Foreskin melanocyte (primary cell): ENCODE measurements at places on chromosomes 4 and X.
A peak's percentile ranks its signal among the peaks of the same experiment; 100 is the strongest.

GRCh38 chr4:25773358-25773757 lies 89.4 kb downstream of the SEL1L3 start:
- DNase-seq: no peak

GRCh38 chr4:123299212-123299691 lies 97.3 kb upstream of the SPRY1 start:
- DNase-seq: peak; percentile 51

- DNase-seq: no peak
Observed at GRCh38 chr4:99121008-99121407, 23.1 kb downstream of the ADH4 start.

- DNase-seq: no peak
Observed at GRCh38 chr4:154014407-154015321, 225.8 kb upstream of the SFRP2 start.

GRCh38 chrX:124407226-124407625 lies 60.9 kb downstream of the SH2D1A start:
- no peak for DNase-seq

- DNase-seq: no peak
Observed at GRCh38 chr4:150209140-150209829, 131.0 kb downstream of the DCLK2 start.

GRCh38 chrX:70488856-70489255 lies 44.2 kb downstream of the DLG3 start:
- DNase-seq: no peak

GRCh38 chr4:25915353-25915705 lies 1.3 kb downstream of the SMIM20 start:
- DNase-seq: no peak

DNA sequence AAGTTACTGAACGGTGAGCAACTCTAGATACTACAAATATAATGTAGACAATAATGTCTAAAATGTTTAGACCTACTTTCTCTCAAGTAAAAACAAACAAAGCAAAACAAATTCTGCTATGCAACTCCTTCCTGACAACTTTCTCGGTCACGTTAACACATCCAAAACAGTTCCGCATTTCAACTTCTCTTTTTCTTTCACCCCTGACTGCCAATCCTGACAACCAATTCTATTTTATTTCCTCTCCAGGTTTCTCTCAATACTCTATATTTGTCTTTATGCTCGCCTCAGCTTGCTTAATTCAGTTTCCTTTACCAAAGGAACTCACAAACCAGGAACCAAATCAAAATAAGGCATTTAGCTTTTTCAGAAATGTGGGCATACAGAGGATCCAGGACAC lies 513.0 kb downstream of the FSTL5 start:
- DNase-seq: no peak

- DNase-seq: no peak
Observed at GRCh38 chr4:42078184-42078801, 74.2 kb downstream of the BEND4 start.

GRCh38 chrX:30888526-30889146 lies 418 bp downstream of the TAB3 start:
- DNase-seq: no peak

- DNase-seq: no peak
Observed at GRCh38 chrX:23930894-23931604, 23.2 kb downstream of the CXorf58 start.

- no peak for DNase-seq
Observed at GRCh38 chr4:154489558-154490233, 1.9 kb downstream of the DCHS2 start.

DNA sequence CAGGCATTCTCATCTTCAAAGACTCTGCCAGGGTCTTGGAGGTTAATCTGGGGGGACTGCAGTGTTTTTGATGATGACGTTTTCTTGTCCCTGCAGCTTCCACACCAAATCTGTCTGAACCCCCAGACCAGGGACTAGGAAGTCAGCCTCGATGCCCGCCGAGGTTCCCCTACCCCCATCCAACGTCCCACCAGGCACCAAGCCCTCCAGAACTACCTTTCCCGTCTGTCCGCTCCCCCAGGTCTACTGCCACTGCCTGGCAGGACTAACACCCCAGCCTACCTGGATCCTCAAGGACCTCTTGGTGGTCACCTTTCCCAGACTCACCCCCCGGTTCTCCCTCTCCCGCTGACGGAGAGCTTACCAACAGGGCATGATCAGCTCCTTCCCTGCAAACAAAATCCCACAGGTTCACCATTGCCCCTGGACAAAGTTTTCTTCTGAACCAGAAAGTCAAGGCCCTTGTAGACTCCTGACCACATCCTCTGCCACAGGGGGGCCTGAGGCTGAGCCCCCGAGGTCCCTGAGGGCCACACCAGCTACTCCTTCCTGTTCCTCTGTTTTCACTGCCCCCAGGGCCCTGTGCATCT lies 40.9 kb downstream of the HMX1 start:
- DNase-seq: no peak

DNA sequence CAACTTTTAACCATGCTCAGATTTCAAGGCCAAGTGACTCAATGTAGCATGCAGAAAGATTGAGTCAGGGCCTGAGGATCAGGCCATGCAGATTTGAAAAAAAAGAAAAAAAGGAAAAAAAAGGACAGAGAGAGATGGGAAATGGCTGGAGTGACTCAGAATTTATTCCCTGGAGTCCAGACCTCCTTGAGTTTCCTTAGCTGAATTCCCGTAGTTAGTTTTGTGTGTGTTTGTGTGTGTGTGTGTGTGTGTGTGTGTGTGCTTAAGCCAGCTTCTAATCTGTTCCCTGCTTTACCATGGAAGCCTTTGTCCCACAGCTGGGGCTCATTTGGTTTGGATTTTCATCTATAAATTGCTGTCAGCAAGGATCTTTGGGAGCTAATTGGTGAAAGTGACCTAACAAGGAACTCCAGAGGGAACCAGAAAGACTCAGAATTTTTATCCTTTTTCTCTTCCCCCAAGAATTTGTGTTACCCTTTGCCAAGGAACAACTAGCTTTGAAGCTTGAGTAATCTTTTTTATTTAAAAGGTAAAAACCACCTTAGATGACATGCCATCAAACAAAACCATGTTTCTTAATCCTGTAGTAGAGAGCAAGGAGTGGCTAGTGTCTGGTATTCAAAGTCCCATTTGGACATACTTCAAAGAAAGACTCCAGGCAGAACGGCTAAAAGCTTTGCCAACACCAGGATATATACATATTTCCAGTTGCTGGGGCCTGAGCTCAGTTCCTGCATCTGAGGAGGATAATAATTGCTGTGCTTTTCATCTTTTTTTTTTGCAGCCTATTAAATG lies 109.0 kb upstream of the DDIT4L start:
- peak; percentile 6 for DNase-seq

DNA sequence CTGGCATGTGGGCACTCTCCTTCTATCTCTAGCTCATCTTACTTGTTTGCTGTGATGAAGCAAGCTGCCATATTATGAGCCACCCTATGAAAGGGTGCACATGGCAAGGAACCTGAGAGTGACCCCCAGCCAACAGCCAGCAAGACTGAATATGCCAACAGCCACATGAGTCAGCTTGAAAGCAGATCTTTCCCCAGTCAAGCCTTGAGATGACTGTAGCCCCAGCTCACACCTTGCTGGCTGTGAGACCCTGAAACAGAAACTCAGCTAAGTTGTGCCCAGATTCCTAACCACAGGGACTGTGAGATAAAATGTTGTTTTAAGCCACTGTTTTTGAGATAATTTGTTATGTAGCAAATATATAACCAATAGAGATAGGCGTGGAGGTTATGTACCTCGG lies 36.2 kb downstream of the KDM5C start:
- no peak for DNase-seq

DNA sequence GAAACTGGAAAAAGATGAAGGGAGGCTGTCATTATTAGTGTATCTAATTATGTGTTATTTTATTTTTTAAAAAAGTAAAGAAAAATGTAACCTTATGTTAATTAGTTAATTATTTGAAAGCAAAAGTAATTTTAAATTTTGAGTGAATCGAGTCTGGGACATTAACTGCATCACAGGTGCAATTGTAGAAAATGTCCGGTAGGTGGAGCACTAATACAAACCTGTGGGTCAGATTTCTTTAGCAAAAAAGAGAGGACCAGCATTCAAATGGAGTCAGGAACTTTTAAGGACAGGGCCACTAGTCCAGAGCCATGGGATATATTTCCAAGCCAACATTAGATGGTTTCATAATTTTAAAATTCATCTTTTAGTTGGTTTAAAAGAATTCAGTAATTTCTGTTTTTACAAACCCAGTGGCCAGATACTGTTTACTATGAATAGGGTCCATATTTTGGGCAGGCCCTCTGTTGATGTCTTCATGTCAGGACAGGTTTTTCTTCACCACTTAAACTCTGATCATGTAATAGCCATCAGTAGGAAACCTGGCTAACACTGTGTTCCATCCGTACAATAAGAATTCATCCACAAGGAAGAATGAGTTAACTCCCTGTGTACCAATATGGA lies 27.2 kb downstream of the BST1 start:
- DNase-seq: peak; percentile 32

- DNase-seq: no peak
Observed at GRCh38 chrX:477441-478012, 90.8 kb upstream of the PPP2R3B start.

- no peak for DNase-seq
Observed at GRCh38 chrX:30822068-30822681, 66.9 kb downstream of the TAB3 start.

DNA sequence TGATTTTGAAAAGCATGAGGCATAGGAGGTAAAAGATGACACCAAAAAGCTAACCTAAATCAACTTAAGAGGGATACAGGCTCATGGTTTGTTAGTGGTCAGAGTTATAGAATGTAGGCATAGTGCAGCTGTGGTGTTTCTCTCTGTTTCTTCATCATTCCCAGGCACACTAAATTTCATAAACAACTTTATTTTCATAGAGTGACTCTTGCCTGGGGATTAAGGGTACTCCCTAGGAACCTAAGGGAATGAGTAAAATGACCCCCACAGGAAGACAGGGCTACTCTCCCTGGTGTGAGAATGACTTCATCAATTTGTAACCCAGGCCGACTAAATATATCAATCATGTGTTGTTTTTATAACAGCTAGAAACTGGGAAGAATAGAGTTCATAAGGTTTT lies 11.1 kb downstream of the FABP2 start:
- DNase-seq: no peak

DNA sequence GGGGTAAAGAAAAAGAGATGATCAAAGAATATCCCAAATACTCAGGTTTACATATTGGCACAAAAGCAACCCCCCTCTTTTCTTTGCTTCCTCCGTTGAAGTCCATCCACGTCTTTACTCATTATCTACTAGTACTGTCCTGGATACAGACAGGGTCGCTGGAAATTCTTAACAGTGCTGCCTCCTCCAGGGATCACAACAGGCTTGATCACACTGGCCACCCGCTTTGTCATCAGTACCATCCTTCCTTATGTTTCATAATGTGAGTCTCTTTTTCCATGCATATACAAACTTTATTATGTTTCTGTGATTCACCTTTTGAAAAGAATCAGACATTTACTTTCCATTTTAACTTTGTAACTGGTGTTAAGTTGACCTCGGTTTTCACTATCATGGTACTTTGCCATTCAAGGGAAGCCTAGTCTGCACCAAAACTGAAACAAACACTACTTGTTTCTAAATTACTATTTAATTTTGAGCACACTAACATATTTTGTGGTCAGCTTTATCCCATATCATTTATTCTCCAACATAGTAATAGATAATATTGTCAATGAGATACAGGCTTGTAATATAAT lies 387.5 kb upstream of the PPP1R2C start:
- no peak for DNase-seq

DNA sequence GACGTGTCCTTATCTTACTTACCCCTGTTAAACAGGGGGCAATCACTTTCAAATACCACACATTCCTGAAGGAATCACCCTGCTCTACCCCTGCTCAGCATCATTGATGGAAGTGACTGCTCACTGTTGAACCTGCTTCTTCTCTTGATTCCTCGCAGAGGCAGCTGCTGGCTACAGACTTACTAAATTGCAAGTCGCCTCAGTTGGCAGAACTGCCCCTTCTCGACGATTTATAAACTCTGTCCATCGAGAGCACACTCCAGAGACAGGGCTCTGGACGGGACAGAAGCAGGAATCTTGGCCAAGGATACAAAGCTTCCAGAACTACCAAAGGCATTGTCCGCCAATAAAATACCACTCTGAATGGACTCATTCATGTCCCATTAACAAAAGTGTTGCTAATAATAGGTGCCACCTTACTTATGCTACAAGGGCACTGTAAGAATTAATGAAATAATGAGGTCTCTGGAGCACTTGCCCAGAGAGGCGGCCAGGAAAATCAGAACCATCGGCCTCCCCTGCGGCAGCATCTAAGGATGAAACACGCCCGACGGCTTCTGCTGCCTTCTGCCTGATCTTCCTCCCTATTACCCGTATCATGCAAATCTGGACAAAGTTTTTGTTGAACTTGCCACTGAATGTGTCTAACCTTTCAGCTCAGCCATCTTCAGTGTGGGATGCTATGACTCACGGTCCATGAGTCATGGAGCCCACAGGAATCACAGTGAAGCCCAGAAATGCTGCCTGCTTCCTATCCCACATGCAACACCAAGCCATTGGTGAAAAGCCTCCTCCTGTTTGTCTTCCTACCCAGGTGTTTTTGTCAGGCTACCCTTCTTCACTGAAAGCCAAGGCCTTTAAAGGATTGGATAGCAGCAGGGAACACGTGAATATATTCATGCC lies 164.9 kb downstream of the MAML3 start:
- peak; percentile 85 for DNase-seq

GRCh38 chr4:38950159-38950558 lies 82.0 kb downstream of the TMEM156 start:
- DNase-seq: no peak

- DNase-seq: no peak
Observed at GRCh38 chr4:184898793-184899192, 73.0 kb upstream of the ACSL1 start.

DNA sequence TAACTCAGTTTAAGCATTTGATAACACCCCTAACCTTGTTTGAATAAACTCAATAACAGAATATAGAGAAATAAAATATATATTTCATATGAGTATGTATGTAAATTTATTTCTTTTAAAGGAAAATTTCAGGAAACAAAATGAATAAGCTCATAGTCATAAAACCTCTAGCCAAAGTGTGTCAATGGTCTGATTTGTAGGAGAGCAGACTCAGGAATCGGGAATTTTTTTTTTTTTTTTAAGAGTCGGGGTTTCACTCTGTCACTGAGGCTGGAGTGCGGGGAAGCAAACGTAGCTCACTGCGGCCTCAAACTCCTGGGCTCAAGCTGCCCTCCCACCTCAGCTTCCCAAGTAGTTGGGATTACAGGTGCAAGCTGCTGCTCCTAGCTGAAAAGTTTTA lies 2.4 kb downstream of the PKD2 start:
- DNase-seq: no peak

DNA sequence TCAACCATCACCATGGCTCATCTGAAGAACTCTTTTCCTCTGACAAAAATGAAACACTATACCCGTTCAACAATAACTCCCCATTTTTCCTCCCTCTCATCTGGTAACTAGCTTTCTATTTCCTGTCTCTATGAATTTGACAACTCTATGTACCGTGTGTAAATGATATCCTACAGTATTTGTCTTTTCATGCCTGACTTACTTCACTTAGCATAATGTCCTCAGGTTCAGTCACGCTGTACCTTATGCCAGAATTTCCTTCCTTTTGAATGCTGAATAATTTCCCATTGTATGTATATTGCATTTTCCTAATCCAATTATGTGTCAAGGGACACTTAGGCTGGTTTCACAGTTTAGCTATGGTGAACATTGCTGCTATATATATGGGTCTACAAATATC lies 18.2 kb downstream of the MAGEA9 start:
- no peak for DNase-seq

GRCh38 chrX:109812236-109812635 lies 79.2 kb upstream of the ACSL4 start:
- DNase-seq: no peak

- DNase-seq: no peak
Observed at GRCh38 chr4:130056286-130056685, 960.3 kb downstream of the C4orf33 start.
